MG63 (cell line): ENCODE measurements at places on chromosomes 2 and 18.

DNA sequence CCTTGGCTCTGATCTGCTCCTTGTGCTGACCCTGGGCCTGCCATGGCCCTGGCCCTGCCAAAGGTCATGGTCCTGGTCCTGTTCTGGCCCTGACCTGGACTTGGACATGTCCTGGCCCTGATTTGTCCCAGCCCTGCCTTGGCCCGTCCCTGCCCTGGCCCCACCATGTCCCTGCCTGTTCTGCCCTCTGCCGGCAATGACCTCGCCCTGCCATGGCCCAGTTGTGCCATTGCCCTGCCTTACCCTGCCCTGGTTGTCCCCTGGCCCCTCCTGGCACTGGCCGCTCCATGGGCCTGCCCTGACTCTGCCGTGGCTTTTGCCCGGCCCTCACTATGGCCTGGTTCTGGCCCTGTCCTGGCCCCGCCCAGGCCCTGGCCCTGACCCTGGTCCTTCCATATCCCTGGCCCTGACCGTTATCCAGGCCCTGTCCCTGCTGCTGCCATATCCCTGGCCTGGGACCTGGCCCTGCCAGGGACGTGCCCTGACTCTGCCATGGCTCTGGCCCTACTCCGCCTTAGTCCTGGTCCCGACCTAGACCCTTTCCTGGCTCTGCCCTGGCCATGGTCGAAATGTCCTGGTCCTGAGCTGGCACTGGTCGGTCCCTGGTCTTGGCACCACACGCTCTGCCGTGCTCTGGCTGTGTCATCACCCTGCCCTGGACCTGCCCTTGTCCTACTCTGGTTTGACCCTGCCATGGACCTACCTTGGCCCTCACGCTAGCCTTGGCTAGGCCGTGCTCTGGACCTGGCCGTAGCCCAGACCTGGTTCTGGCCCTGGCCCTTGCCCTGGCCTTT lies 6.8 kb upstream of the ANKRD62 start:
- DNase-seq: no peak

GRCh38 chr2:102418421-102418961 lies 4.5 kb upstream of the IL18RAP start:
- DNase-seq: no peak

GRCh38 chr2:232486558-232487384 lies 863 bp downstream of the ECEL1 start:
- no peak for DNase-seq

DNA sequence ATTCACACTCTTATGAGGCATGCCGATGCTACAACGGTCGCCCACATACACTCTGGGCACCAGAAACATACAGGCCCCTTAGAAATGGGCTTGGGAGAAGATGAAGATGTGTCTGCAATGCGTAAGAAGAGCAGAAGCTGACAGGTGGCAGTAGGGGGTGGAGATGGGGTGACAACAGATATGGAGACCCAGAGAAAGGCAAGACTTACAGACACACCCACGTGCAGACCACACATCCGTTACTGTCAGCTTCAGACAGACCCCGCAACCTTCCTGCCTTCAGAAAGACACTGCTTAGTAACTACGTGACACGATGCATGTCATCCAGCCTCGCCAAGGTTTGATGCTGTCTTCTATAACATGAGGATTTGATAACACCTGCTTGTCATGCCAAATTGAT lies 89.5 kb downstream of the ZFP36L2 start:
- DNase-seq: no peak

GRCh38 chr2:229287823-229288222 lies 16.7 kb upstream of the PID1 start:
- no peak for DNase-seq

DNA sequence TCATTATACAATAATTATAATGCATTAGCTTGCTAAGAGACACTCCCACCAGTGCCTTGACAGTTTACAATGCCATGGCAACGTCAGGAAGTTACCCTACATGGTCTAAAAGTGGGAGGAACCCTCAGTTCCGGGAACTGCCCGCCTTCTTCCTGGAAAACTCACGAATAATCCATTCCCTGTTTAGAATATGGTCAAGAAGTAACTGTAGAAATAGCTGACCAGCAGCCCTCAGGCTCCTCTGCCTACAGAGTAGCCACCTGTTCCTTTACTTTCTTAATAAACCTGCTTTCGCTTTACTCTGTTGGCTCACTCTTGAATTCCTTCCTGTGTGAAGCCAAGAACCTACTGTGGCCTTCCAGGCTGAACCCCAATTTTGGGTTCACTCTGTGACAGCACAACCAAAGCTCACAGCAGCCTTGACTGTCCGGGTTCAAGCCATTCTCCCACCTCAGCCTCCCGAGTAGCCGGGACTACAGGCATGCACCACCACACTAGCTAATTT lies 20.0 kb upstream of the PTPN2 start:
- DNase-seq: no peak

- no peak for DNase-seq
Measured at GRCh38 chr2:166831930-166832329, 56.4 kb upstream of the XIRP2 start.

DNA sequence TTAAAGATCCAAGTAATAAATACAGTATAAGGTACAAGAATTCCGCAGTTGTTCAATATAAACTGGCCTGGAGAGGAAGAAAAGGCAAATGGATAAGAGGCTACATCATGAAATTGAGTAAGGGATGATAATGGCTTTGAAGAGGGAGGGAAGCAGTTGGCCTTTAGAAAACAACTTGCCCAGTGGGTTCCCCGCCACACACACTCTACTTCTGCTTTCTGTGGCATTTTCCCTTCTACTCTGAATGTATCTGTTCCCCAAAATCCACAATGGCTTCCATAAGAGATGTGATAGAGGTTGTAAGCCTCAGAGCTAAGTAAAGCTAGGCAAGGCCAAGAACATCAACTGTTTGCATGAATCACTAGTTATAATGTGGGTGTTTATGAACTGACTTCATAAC lies 221.3 kb downstream of the MBD2 start:
- no peak for DNase-seq

DNA sequence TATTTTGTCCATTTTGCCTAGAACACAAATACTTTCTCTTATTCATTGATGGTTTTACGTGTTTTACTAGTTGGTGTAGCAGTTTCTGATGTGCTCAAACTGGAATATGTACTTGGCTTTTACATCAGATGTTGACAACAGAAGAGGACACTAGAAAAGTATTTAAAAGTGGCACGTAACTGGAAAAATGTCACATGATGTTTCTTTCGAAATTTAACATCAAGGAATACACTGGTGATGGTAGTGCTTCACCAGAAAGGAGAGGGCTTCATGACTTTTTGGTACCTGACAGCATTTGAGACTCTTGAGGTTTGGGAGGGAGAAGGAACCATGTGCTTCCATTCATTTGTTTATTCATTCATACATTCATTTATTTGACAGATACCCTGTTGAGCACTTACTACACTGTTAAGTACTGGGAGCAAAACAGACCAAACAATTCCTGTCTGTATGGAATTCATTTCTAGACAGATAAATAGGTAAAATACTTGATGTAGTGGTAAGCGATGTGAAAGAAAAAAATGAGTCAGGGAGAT lies 1.5 kb downstream of the GIGYF2 start:
- DNase-seq: no peak

- no peak for DNase-seq
Measured at GRCh38 chr2:113175736-113176695, 2.2 kb downstream of the PSD4 start.

- no peak for DNase-seq
Measured at GRCh38 chr2:201185863-201186262, 2.9 kb downstream of the CASP10 start.

DNA sequence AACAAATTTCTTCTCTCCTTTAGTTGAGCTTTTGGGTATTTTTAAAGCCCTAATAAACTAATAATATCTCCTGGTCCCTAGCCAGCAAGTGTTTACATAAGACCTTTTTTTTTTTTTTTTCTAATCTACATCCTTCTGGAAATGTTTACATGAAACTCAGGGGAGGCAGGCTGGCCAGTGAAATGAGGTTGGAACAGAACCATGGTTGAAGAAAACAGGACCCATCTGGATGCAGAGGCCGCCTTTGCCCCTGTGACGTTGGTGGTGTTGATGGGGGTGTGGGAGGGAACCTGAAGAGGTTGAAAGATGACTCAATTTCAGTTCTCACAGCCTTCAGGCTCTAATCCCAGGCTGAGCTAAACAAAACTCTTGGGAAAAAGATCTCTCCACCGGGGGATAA lies 118.5 kb downstream of the NRP2 start:
- DNase-seq: peak; percentile 45

DNA sequence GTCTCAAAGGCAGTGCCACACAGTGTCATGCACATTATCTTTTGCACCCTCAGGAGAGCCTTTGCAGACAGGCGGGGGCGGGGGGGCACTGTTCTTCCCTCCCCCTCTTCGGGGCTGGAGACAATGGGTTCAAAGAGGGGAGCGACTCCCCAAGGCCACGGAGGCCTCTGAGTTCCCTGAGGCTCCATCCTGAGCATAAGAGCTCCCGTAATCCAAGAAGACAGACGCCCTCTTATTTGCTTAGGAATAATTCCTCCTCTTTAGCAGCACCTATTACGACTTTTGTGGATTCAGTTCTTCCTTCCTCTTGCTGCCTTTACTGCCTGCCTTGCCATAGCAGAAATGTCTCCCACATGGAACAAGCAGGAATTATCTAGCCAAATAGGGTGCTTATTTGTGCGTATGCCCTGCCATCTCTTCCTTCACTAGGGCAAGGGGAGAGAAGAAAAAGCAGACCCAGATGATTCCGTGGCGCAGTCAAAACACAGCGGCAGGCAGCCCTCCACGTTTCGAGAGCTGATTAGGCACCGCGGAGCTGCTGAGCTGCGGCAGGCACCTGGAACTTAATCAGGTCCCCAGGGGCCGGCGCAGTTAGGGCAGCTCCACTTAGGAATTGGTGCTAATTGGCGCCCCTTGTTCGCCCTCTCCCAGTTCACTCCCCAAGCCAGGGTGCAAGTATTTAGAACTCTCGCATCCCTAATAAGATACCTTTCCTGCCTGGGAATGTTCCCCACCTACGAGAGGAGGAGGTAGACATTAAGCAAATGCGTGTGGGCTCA lies 233.4 kb upstream of the MYT1L start:
- DNase-seq: no peak

GRCh38 chr2:112627060-112628040 lies 18.4 kb upstream of the SLC20A1 start:
- DNase-seq: peak; percentile 91

DNA sequence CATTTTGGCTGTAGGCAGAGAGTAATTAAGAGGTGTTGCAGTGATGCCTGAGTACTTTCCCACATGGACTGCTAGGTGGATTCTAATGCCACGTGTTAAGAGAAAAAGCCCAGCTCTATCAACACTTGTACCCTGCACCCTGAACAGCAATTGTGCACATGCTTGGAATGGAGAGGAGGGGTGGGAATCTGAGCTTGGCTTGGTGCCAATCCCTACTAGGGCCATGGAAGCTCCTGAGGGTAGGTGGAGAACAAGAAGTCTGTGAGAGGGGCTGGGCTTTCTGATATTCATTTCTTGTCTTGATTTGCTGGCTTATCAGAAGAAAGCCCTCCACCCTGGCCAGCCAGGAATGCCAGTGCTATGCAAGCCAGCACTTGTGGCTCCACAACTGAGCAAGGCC lies 292.2 kb downstream of the KCNS3 start:
- DNase-seq: no peak

DNA sequence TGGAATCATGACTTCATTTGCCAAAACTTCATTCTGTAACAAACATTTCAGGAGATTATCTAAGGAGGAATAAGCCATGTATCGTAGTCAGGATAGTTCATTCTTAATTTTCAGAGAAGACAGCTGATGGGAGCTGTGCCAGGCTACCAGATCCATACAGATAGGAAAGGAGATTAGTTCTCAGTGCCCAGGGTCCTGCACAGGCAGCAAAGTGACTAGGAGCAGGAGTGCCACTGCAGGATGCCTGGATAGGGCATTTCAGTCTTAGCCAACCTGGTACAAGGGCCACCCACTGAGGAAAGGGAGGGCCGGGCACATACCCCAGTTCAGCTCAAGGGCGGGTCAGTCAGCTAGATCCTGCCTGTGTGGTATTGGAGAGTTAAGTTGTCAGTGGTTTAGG lies 6.7 kb upstream of the OSR1 start:
- DNase-seq: no peak

- DNase-seq: no peak
Measured at GRCh38 chr2:10544252-10544651, 96.1 kb upstream of the ODC1 start.

GRCh38 chr2:150214626-150215025 lies 272.8 kb downstream of the RND3 start:
- no peak for DNase-seq

DNA sequence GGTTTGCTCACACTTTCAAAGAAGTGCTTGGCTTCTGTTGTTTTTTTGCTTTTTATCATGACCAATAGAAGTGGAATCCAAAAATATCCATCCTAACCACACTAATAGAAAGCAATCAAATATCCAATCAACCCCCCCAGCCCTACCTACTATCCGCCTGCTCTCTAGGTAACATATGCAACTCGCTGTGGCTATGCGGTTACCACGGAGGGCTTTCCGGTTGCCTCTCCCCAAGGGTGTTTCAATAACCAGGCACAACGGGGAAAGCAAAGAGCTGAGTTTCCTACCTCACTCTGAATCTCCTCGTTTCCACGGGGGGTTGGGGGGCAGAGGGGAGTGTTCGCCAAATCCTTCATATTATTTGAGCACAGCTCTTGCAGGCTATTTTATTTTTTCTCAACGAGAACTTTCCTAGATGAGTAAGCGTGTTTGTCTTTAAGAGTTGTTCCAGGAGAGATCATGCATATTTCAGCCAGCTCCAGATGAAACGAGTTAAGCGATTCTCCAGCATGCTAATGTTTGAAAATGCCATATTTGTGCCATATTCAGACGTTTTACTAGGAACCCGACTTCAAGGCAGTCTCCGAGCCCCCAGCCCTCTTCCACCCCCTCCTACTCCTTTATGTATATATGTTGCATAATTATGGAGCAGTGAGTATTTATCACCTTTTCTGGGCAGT lies 30.3 kb downstream of the PAX3 start:
- no peak for DNase-seq

GRCh38 chr2:15615301-15615920 lies 23.7 kb downstream of the DDX1 start:
- DNase-seq: no peak

DNA sequence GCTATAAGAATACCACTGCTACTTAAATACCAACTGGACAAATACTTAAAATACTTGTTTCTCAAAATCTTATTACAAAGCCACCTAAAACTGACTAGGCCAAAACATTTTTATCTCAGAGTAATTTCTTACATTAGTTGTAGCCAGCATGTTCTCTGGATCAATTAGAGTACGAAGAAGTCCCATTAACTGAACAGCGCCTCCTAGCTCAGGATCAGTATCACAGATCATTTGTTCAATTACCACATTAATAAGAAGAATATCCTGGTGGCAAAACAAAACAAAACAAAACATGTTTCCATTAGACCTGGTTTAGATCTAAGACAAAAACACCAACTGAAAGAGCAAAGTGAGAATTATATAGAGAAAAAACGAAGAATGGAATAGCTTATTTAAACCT lies 36.0 kb downstream of the PPP4R3B start:
- no peak for DNase-seq

DNA sequence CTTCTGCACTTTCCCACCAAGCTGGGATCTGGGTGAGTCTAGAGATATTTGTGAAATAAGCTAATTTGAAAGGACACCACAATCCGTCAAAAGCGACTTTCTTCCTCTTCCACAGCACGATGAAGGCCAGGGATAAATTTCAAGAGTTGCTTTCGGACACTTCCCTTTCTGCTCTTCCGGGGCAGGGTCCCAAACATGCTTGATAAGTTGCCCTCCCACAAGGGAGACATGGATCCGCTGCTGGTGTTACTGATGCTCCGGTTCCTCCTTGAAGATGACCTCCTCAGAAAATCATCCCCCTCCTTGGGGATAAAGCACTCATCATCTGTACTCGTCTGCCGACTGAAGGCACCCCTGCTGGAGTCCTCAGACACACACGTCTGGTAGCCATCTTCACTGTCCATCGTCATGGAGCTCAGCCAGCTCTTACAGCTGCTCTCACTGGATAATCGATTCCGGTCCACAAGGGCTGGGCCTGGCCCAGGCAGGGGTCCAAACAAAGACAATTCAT lies 28.2 kb downstream of the CYTIP start:
- no peak for DNase-seq
